ENCODE measurements at places on chromosomes 7 and 10. TPM values are rescaled to one million over a fixed set of nuclear protein-coding genes. Genes with fewer than 3 reads are reported as not detected.
A peak's percentile ranks its signal among the peaks of the same experiment; 100 is the strongest.

DNA sequence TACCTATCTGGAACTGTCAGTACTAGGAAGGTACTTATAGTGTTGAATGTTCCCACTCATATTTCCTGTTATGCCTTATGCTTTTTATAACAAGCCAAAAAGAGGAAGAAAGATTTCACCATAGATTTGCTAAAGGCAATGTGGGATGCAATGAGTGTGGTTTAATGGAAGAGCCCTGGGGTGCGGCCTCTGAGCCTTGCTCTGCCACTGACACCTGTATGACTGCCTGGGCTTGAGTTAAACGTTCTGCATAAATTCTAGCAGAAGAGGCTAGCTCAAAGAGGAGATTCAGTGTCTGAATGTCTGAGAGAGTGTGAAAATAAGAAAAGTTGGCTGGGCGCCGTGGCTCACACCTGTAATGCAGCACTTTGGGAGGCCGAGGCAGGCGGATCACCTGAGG, 143.8 kb downstream of the TPST1 start:
- peak; percentile 78 for DNase-seq

The CYCS gene
- 29.3 TPM for total RNA-seq

- DNase-seq: no peak
Measured at GRCh38 chr10:71159892-71160291, 52.5 kb upstream of the UNC5B start.

The SPDYE11 gene
- total RNA-seq: not detected

GRCh38 chr10:18659819-18660535, 746 bp downstream of the ARL5B start:
- no peak for DNase-seq

DNA sequence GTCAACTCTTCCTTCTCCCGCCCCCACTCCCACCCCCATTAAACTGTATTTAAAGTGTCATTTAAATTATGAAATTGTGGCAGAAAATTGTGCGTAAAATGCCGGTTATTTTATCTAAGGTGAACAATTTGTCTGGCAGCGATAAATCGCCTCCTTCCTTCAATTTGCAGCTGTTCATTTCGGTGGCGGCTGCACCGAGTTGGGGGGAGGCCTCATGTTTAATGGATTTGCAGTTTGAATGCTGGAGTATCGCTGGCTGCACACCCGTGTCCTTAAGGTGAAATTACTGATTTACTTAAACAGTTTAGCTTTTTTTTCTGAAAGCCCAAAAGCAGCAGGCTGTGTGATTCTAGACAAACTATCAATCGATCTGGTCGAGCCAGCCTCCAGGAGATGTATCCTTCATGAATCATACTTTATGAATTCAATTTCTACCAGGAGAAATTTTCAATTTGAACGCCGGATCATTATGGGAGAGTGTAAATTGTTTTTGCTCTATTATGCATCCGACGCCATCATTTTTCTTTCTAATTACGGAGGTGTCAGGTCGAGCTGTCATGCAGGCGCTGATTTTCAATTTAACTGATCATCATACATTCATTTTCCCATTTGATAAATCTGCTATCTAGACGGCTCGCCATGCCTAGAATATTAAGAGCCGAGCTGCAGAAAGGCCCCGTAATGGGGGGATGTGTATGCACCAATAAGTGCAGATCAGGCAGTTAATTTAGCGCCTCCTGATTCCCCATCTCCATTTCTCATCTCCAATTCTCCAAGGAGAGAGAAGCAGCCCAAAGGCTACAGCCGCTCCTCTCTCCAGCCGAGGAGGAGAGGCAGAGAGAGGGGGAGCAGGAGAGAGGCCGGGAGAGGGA, 6.5 kb downstream of the UNCX start:
- DNase-seq: no peak

DNA sequence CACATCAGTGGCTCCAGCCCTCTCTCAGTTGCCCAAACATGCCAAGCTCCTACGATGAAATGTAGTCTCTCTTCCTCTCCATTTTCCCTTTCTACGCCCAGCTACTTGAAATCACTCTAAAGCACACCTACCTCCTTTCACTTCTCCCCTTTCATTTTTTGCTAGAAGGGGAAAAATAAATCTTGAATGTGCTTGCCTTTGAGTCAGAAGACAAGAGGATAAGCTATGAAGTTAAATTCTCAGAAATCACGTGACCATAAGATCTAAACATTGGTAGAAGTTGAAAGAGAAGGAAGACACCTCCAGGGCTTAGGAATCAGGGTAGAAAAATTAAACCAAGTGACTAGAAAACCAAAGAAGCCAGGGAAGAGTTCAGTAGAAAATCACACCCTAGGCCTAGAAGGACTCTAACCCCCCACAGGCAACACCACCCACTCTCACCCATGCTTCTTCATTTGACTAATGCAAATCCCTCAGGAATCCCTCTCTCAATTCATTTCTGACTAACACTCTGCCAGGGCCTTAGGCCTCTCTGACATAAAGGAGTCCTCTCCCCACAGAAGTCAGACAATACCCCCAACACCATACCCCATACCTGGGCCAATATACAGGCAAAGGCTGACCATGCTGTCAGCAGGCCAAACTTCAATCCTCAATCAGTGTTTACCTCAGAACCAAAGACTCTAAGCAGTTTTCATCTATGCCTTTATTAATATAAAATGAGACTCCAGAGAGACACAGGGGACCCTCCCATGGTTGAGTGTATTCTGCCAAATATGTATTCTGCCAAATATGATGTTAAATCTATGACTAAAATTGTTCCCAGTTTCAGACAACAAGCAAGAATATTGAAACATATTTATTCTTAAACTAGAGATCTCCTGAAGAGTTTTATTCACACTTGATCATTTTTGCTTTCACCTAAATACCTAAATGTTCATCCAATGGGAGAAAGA, 84.8 kb downstream of the ELMO1 start:
- no peak for DNase-seq

DNA sequence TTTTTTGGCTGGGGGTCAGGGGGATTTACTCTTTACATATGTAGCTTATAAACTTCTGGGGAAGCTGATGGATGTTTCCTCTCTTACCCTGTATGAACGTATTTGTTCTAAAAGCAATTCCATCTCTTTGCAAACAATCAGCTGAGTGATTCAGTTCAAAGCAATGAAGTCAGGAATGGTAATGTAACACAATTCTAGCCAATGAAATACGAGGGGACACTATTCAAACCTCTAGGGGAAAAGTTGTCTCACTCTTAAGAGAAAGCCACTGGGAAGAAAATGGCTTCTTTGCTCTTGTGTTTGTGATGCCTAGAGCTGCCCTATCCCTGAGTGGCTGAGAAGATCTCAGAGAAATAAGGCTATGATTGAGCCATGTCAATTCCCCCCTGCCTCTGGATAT, 134.8 kb upstream of the SEMA3C start:
- no peak for DNase-seq

The NPSR1 gene
- not detected for total RNA-seq

- no peak for DNase-seq
Measured at GRCh38 chr10:95755511-95756004, 405 bp upstream of the ENTPD1 start.

- DNase-seq: no peak
Measured at GRCh38 chr7:85620936-85621685, 434.3 kb upstream of the SEMA3D start.

The LIMK1 gene
- total RNA-seq: 7.7 TPM

The ATG9B gene
- total RNA-seq: 51.9 TPM

GRCh38 chr7:6026011-6026819, 5.0 kb upstream of the ANKRD61 start:
- peak; percentile 90 for DNase-seq

DNA sequence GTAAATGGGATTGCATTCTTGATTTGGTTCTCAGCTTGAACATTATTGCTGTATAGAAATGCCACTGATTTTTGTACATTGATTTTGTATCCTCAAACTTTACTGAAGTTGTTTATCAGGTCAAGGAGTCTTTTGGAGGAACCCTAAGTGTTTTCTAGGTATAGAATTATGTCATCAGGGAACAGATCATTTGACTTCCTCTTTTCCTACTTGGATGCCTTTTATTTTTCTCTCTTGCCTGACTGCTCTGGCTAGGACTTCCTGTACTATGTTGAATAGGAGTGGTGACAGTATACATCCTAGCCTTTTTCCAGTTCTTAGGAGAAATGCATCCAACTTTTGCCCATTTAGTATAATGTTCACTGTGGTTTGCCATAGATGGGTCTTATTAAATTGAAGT, 48.8 kb downstream of the ANXA8 start:
- no peak for DNase-seq

The FEZF1 gene
- not detected for total RNA-seq

DNA sequence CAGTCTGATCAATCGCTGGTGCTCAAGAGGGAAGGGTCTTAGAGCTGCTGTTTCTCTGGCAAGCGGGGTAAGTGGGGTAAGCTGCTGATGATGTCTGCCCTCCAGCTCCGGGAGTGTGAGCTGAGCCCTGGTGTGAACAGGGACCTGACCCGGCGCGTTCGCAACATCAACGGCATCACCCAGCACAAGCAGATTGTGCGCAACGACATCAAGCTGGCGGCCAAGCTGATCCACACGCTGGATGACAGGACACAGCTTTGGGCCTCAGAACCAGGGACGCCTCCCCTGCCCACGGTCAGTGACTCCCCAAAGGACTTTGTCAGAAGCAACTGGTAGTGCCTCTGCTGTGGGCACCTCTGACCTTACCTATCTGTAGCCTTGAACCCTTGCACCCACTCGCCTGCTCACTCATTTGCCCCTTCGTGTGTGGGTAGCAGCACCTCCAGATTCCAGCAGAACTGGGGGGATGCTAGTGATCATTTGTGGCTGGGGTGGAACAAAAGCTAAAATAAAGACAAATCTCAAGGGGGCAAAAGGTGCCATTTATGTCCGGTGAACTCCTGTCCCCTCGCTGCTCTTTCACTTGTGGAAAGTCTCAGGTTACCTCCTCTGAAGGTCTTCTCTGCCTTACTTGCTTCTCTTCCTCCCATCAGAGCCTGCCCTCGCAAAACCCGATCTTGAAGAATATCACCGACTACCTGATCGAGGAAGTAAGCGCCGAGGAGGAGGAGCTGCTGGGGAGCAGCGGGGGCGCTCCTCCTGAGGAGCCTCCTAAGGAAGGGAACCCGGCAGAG, 3.2 kb downstream of the UFSP1 start:
- no peak for DNase-seq

The C10orf62 gene
- total RNA-seq: not detected

DNA sequence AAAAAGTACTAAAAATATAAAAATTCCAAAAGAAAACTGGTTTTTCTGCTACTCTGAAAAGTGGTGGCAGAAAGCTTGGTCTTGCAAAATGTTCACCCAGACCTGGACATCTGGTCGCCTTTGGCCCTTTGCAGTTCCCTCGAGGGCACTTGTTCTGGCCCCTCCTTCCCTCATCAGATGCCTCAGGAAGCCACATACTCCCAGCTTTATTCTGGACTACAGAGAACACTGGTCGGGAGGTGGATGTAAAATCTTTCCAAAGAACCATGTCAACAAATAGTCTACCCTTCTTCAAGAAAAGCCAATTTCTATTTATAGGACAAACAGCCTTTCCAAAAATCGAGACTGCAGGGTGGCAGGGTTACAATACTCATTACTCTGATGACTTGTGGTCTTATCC, 726.1 kb downstream of the TNS3 start:
- no peak for DNase-seq

GRCh38 chr10:29448125-29448524, 159.3 kb downstream of the LYZL1 start:
- DNase-seq: no peak

- no peak for DNase-seq
Measured at GRCh38 chr7:47783456-47784223, 164.6 kb downstream of the PKD1L1 start.

DNA sequence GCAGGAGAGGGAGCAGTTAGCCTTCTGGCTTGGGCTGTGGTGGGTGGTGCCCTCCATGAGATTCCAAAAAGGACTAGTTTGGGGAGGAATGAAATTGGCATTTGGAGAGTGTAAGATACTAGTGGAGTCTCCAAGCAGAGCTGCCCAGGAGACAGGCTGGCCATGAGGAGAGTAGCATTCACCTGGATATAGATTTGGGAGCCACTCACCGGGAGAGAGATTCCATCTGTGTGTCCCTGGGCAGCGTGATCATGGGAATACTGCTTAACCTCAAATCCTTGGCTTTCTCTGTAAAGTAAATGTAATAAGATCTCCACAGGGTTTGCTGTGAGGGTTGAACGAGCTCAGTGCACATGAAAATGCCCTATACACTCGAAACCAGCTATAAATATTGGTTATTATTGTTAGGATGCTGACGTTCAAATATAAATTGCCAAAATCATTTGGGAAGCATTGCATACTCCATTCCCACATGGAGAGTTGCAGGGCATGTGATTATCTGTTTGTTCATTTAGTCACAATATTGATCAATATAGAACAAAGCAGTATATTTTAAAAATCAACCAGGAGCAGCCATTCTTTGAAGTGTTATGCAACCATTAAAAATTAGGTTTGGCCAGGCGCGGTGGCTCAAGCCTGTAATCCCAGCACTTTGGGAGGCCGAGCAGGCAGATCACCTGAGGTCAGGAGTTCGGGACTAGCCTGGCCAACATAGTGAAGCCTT, 143.7 kb downstream of the CUX1 start:
- no peak for DNase-seq

The VAX1 gene
- total RNA-seq: not detected

The ZNF727 gene
- 1.9 TPM for total RNA-seq

GRCh38 chr10:86798025-86798424, 41.6 kb downstream of the BMPR1A start:
- no peak for DNase-seq

The PUS7 gene
- 20.6 TPM for total RNA-seq

DNA sequence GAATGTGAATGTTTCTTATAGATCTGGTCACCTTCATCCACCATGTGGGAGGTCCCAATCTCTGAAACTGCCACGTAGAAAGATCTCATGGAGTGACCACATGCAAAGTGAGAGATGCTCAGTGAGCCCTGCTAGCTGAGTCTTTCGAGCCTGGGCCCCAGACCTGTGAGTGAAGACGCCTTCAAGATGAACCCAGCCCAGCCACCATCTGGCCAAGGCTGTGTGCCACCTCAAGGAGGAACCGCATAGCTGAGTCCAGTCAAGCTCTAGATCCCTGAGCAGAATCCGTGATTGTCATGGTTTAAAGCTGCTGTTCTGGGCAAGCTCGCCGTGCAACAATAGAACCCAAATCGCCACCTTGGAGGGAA, 20.2 kb upstream of the PPIF start:
- no peak for DNase-seq

DNA sequence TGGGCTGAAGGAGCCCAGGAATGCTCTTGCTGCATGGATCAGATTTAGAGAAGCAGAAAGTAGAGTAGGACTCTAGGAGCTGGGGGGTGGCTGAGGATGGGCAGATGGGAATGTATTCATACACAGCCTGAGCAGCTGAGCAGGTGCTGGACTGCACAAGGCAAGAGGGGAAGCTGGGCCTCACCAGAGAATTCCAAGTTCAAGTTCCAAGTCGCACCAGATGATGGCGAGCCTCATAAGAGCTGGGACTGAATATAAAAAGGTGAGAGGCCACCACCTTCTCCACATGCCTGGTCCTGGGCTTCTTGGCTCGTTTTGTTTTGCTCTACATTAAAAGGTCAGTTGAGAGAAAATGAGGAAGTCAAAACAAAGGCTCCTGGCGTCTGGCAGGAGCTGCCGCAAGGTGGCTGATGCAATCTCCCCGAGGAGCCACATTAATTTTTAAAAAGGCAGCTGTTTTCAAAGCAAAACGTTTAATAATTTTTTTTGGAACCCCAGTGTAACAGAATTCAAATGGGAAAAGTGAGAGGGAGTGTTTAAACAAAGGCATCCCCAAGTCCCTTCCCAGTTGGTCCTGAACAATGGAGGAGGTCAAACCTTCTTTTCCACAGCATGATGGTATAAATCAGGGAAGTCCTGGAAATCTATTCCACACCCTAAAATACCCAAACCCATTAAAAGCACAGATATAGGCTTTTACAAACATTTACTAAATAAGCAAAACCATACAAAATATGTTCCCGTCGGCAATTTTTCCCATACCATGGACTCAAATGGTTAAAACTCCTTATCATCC, 9.5 kb downstream of the CYREN start:
- DNase-seq: no peak

The OPALIN gene
- not detected for total RNA-seq

All from lower leg skin (tissue), 4 donors.